Left ventricle myocardium inferior (tissue), 1 donor: ENCODE measurements at places on chromosomes 1 and 21. TPM values are rescaled to one million over a fixed set of nuclear protein-coding genes. Genes with fewer than 3 reads are reported as not detected.

BACE2 gene
- total RNA-seq, result 16.0 TPM

RGS1 gene
- 0.74 TPM for total RNA-seq

DISP1 gene
- total RNA-seq, result 3.4 TPM

FABP3 gene
- total RNA-seq, result 4,737 TPM

CELA2B gene
- not detected for total RNA-seq

SPATA1 gene
- 0.66 TPM for total RNA-seq

FNDC7 gene
- not detected for total RNA-seq

AMY1C gene
- not detected for total RNA-seq

LCE2A gene
- not detected for total RNA-seq

OR6F1 gene
- total RNA-seq, result not detected

MAP10 gene
- 3.2 TPM for total RNA-seq

FOXO6 gene
- 2.1 TPM for total RNA-seq

PLEKHN1 gene
- not detected for total RNA-seq

APH1A gene
- total RNA-seq, result 49.3 TPM

CD48 gene
- 1.3 TPM for total RNA-seq

PHGDH gene
- 6.4 TPM for total RNA-seq

CSF3R gene
- total RNA-seq, result 3.8 TPM

ZFYVE9 gene
- 17.9 TPM for total RNA-seq

WNT2B gene
- 1.7 TPM for total RNA-seq

ANGPTL1 gene
- 11.5 TPM for total RNA-seq

TEX38 gene
- 0.22 TPM for total RNA-seq

GPR37L1 gene
- 0.05 TPM for total RNA-seq

FCGR3A gene
- 15.0 TPM for total RNA-seq

SPOCD1 gene
- total RNA-seq, result not detected

OR2M3 gene
- total RNA-seq, result not detected

LCE1A gene
- not detected for total RNA-seq

ZBTB8A gene
- 3.4 TPM for total RNA-seq

S100A3 gene
- 0.36 TPM for total RNA-seq

NTRK1 gene
- 1.0 TPM for total RNA-seq

NOTCH2NLA gene
- total RNA-seq, result 9.3 TPM

SLAMF6 gene
- 0.22 TPM for total RNA-seq

ADAM30 gene
- not detected for total RNA-seq

SLFNL1 gene
- total RNA-seq, result 0.16 TPM

HCRTR1 gene
- total RNA-seq, result 0.44 TPM

CAPZA1 gene
- 24.6 TPM for total RNA-seq

NEXN gene
- total RNA-seq, result 391 TPM
